ENCODE measurements at places on chromosomes 4 and X.

- no peak for DNase-seq
These were observed 200.0 kb downstream of the DCLK2 start for GRCh38 chr4:150278206-150278605.

GRCh38 chrX:24494647-24495075 lies 29.6 kb downstream of the PDK3 start:
- DNase-seq = no peak

DNA sequence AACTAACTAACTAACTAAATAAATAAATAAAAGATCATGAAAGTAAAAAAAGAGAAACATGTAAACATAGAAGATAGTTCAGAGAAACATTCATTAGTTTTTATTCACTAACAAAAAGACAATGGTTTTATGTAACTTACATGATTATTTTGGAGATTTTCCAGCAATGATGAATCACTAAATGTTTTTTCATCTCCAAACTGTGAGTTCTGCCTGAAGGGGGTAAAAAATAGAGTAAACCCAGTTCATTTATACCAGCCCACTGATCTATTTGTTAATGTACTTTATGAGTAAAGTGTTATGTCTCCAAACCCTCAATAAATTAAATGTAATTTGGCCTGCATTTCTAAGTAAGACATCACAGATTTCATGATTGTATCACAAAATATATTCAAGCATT lies 101.1 kb downstream of the ATP8A1 start:
- no peak for DNase-seq

DNA sequence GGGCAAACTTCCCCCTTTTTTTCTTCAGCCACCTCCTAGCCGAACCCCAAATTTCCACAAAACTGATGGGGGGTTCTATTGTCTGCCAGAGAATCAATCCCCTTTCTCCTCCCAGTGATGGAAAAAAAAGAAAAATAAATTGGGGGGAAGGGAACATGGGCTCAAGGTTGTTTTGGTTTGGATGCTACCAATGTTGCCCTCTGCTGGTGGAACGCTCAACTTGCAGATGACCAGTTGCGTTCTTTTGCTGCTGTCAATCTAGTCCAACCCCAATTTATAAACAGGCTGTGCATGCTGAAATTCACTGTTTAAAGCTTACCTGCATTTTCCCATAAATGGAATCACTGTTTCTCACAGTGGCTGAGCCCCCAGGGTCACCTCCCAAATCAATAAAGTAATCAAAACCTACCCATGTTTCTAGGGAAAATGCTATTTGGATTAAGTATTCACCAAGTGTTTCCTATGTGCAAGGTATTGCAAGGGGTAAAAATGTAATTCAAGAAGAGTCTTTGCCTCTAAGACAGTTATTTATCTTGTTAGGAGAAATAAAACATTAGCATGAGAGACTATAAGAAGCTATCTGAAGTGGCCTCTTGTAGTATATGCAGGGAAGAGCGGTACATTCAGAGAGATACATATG lies 116.7 kb upstream of the TMEM164 start:
- no peak for DNase-seq

- no peak for DNase-seq
These were observed 64.7 kb upstream of the NKX1-1 start for GRCh38 chr4:1470816-1471442.

GRCh38 chr4:73211968-73212367 lies 46.6 kb downstream of the ANKRD17 start:
- DNase-seq = no peak

GRCh38 chr4:105280338-105281123 lies 133.9 kb downstream of the TET2 start:
- DNase-seq = no peak

DNA sequence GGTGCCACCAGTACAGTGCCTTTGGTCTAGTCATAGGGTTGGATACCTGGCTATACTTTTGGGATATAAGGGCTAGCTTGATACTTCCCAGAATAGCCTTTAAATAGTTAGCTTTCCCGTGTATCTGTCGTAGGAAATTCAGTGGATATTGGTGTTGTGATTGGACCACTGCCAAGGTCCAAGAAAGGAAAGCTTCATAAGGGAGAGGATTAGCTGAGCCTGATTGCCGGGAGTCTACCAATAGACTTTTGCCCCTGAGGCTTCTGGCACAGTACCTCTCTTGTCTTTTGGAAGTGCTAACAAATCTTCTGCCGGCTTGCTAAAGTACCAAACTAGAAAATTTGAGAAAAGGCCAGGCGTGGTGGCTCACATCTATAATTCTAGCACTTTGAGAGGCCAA lies 350.6 kb downstream of the CHIC1 start:
- no peak for DNase-seq

DNA sequence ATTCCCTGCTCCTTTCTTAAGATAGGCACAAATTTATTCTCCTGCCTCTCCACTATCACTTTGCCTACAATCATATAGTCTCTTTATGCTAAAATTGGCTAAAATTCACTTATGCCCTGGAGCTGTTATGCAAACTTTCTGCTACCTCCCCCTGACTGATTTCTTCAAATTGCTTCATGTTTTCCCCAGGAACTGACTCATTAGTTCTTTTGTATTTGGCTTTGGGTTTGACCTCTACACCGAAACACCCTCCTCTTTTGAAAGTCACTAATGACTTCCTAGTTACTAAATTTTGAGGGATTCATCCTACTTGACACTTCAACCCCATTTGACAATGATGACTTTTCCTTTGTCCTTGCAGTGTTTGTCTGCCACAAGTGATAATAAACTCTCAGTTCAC lies 222.6 kb downstream of the NDST4 start:
- DNase-seq = no peak

GRCh38 chr4:81180916-81181315 lies 34.1 kb downstream of the PRKG2 start:
- no peak for DNase-seq

GRCh38 chr4:185016946-185017758 lies 1.1 kb upstream of the HELT start:
- DNase-seq = no peak

- DNase-seq = no peak
These were observed 56.6 kb downstream of the ARHGAP6 start for GRCh38 chrX:11609109-11609508.

DNA sequence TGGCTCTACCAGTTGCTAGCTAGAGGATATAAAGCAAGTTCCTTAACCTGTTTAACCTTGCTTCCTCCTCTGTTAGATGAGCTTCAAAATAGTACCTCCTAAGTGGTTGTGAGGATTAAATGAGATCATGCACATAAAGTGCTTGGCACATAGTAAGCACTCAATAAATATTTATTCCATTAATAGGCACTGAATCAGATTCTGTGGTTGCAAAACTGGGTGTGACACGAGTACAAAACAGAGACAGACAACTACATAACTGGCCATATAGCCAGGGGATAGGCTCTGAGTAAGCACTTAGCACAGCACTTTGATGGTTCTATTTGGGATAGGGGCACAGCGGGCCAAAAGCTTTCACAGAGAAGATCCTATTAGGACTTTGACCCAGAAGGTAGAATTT lies 150.3 kb downstream of the RELL1 start:
- no peak for DNase-seq

- no peak for DNase-seq
These were observed 108.0 kb upstream of the TLL1 start for GRCh38 chr4:165765053-165765452.

- no peak for DNase-seq
These were observed 13.1 kb downstream of the GPR82 start for GRCh38 chrX:41737065-41737464.

DNA sequence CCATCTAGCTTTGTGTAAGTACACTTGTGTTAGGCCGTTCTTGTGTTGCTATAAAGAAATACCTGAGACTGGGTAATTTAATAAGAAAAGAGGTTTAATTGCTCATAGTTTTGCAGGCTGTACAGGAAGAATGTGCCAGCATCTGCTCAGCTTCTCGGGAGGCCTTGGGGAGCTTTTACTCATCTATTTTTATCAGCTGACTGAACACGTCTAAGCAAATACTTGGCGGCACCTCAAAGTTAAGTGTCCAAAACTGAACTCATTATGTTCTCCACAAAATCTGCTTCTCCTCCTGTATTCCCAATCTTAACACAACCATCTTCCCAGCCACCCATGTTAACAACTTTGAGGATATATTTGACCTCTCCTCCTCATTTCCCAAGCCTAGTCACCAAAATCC lies 42.4 kb upstream of the GATB start:
- no peak for DNase-seq

GRCh38 chr4:188387179-188387791 lies 248.0 kb downstream of the TRIML1 start:
- no peak for DNase-seq

- DNase-seq = no peak
These were observed 125.2 kb downstream of the AREG start for GRCh38 chr4:74570095-74570494.

DNA sequence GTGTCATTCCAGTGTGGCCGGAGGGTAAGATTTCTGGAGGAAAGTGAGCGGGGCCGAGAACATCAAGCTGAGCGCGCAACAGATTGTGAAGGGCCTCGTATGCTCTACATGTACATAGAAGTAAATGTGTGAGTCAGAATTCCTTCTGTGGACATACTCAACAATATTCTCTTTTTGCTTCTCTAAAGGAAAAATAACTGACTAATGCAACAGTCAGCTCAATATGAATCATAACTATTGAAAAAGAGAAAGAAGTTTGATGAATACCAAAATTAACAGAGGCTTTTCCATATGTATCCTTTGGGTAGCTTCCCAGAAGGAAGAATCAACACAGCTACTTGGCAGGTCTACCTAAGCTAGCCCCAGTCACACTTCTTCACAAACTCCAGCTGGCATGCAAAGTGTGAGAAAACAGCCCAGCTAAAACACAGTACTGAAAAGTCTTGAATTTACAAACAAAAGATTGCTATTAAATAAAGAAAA lies 87.5 kb upstream of the ZFP42 start:
- DNase-seq = no peak

GRCh38 chr4:176268963-176269362 lies at the start of gene ASB5:
TSS of gene ASB5 (minus strand) at chr4:176269222. CDS start at chr4:176269108, 114 bp downstream.
- no peak for DNase-seq

DNA sequence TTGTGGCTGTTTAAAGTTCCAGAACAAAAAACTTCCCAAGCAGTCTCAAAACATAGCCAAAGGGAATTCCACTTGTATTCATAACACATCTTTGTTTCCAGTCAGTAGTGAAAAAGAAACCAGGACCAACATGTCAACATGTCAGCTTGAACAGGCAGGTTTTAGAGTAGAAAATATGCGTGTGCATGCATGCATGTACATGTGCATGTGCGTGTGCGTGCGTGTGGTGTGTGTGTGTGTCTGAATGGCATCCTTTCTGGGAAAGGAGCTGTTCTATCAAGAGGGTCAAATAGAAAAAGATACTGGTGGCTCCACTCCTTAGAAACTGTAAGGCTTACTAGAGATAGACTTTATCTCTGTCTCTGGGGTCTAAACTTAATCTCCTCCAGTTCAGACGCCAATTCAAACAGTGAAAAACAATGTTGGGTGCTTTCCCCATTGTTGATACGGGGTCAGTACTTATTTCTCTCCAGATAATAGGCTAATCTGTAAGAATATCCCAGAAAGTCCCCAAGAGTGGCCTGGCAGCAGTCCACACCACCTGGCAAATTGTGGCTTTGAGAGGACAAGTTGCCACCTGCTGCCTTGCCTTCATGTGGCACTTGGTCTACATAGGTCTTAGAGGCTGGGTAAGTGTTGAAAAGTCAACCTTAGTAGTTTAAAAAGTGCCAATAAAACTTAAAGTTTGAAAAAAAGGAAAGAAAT lies 110.4 kb downstream of the SCD5 start:
- DNase-seq = no peak

DNA sequence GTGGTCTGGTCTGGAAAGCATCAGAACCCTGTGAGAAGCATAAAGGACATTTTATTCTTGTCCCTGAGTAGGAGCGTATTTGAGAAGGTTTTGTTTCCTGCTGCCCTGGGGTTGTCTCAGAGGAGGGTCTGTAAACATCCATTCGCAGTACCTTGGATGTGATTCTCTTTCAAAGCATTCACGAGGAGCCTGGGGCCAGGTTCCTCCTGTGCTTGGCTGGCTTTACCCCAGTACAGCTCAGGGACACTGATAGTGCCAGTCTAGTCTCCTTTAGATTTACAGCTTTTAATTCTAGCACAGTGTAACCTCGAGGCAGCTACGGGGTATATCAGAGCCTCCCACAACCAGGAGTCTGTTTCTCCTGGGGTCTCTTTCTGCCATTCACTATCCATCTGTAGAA lies 2.7 kb downstream of the CLRN2 start:
- DNase-seq = no peak

GRCh38 chrX:25005382-25006185 lies 10.2 kb downstream of the ARX start:
- DNase-seq = no peak

GRCh38 chr4:89434364-89434988 lies 126.9 kb upstream of the GPRIN3 start:
- DNase-seq = no peak

- no peak for DNase-seq
These were observed 16.7 kb upstream of the CXorf38 start for GRCh38 chrX:40663880-40664630.

- DNase-seq = no peak
These were observed 173.3 kb upstream of the S100G start for GRCh38 chrX:16476692-16477091.

GRCh38 chr4:168831585-168831918 lies 178.5 kb downstream of the CBR4 start:
- DNase-seq = no peak

DNA sequence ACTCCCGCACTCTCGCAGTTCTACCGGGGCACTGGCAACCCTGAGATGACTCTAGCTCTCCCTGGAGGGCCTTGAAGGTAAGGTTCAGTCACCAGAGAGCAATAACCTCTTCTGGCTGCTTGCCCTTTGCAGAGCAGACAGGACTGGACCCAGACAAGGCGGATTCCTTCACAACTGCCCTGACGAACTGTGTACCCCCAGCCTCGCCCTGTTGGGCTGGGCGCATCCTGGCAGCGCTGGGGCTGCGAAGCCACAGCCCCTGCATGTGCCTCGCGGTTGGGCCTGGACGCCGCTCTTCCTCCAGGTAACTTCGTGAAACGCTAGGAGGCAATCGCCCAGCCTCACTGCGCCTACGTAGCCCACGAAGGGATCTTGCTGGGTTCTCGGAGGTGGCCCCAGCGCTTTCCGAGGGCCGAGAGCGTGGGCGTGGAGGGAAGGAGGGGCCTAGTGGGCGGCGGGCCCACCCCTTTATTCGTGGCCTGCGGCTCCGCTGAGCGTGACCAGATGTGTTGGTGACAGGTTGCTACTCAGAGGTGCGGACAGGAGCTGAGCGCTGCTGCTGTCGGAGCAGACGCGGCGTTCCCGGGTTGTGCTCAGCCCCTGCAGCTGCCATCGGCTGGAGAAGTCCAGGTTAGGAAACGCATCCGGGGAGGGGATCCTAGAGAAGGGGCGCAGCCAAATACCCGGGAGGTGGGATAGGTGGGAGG lies 1.9 kb upstream of the MAMLD1 start:
- no peak for DNase-seq

DNA sequence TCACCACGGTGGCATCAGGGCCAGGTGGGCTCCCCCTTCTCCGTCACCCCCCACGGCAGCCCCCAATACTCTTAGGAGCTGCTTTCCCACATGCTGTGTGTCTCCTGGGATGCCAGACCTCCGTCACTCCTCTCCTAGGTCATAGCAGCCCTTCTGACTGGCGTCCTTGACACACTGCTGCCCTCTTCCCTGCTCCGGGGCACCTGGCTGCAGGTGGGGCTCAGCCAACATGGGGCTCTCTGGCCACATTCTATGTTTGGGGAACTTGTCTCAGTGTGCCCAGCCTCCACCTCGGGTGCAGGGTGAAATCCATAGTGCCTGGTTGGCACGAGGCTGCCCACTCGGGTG lies 13.8 kb downstream of the TMEM175 start:
- DNase-seq = no peak

- no peak for DNase-seq
These were observed 14.8 kb upstream of the RASGEF1B start for GRCh38 chr4:81486502-81486901.

- DNase-seq = no peak
These were observed 584 bp downstream of the SUV39H1 start for GRCh38 chrX:48696909-48697727.

GRCh38 chr4:86414686-86415085 lies 54.8 kb upstream of the MAPK10 start:
- no peak for DNase-seq
